ENCODE measurements at places on chromosomes 11 and 22. TPM values are rescaled to one million over a fixed set of nuclear protein-coding genes. Genes with fewer than 3 reads are reported as not detected.
A peak's percentile ranks its signal among the peaks of the same experiment; 100 is the strongest.

GLB1L3 gene
- not detected for total RNA-seq

GRCh38 chr11:34439610-34440198, 970 bp downstream of the CAT start:
- peak overlapping the region; percentile 82 for H3K4me3 ChIP-seq
- peak overlapping the region; percentile 75 for H3K27ac ChIP-seq

- H3K27me3 ChIP-seq = no peaks in the 10 kb centered on the region
- no peak overlapping the region for H3K27ac ChIP-seq
- no peak for DNase-seq
- no peak overlapping the region for H3K4me3 ChIP-seq
Measured at GRCh38 chr22:44698531-44699421, 3.2 kb upstream of the PRR5 start.

DDI1 gene
- not detected for total RNA-seq

DNA sequence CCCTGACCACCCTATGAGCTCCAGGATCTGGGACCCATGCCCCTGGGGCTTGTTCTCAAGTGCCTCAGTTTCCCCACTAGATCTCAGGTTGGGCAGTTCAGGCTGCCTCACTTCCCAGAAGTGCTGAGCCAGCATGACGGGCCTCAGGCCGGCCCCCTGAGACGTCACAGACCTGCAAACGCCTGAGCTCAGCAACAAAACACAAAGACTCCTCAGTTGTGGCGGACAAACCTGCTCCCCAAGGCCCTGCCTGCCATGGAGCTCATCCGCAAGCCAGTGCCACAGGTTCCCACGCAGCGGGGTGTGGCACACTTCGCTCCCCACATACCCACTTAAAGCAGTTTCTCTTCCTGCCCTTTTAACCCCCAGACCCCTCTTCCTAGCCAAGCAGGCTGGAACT, 45.2 kb downstream of the NECTIN1 start:
- no peak overlapping the region for H3K4me3 ChIP-seq
- H3K36me3 ChIP-seq = no peaks in the 10 kb centered on the region
- no peaks in the 10 kb centered on the region for H3K27me3 ChIP-seq
- H3K4me1 ChIP-seq = no peaks in the 10 kb centered on the region

DNA sequence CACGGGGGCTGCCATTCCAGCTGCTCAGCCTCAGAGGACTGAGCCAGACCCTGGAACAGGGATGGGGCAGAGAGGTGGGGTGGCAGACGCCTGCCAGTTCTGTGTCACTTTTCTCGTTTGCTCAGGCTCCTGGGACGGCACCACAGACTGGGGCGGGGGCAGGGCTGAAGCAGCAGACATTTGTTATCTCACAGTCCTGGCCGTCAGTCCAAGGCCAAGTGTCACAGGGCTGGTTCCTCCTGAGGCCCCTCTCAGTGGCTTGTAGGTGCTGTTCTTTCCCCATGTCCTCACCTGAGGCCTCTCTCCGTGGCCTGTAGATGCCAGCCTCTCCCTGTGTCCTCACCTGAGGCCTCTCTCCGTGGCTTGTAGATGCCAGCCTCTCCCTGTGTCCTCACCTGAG, 24.7 kb downstream of the TPCN2 start:
- DNase-seq = no peak
- H3K27ac ChIP-seq = no peak overlapping the region
- no peaks in the 10 kb centered on the region for H3K4me1 ChIP-seq
- peaks cover 3% of the 10 kb centered on the region for H3K36me3 ChIP-seq
- H3K4me3 ChIP-seq = no peak overlapping the region
- no peaks in the 10 kb centered on the region for H3K27me3 ChIP-seq

DNA sequence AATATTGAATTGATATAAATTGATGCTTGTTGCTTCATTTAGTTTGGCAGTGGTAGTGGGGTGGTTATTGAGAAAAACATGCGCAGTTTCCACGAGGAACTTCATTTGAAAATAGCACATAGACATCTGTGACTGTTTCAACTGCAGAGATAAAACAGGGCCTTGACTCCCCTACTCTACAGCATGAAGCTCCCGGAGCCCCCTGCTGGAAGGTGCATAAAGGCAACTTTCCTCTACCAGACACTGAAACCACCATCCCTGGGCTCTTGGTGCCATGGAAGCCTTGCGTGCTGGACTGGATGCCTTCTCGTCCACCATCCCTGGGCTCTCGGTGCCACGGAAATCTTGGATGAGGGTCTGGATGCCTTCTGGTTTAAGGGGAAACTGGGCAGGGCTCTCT, 195.9 kb downstream of the CSNK2A3 start:
- no peaks in the 10 kb centered on the region for H3K36me3 ChIP-seq
- H3K27me3 ChIP-seq = peaks cover 8% of the 10 kb centered on the region
- H3K4me1 ChIP-seq = no peaks in the 10 kb centered on the region
- no peak overlapping the region for H3K27ac ChIP-seq
- H3K4me3 ChIP-seq = no peak overlapping the region

- H3K27ac ChIP-seq = no peak overlapping the region
- H3K27me3 ChIP-seq = no peaks in the 10 kb centered on the region
- DNase-seq = no peak
- H3K4me3 ChIP-seq = no peak overlapping the region
- H3K4me1 ChIP-seq = no peaks in the 10 kb centered on the region
Measured at GRCh38 chr22:21929253-21929652, 23.4 kb downstream of the PPM1F start.

DNA sequence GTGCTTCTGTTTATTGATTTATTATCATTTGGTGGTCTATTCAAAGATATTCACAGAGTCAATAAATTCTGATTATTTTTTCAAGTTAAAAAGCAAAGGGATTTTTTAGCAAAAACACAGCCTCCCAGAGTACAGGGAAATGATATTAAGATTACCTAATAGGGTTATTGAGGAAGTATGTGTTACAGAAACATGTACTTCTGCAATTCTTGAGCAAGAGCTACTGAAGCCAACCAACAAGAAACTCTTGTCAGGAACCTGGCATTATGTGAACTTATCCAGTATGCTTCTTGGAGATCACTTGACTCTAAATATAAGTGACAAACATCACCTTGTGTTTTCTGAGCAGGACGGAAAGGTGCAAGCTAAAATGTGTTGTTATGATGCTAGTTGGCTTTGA, 42.0 kb upstream of the CARD18 start:
- no peaks in the 10 kb centered on the region for H3K36me3 ChIP-seq
- H3K4me1 ChIP-seq = no peaks in the 10 kb centered on the region
- DNase-seq = no peak
- no peaks in the 10 kb centered on the region for H3K27me3 ChIP-seq
- no peak overlapping the region for H3K4me3 ChIP-seq

- H3K4me1 ChIP-seq = peaks cover 10% of the 10 kb centered on the region
- peaks cover 10% of the 10 kb centered on the region for H3K27me3 ChIP-seq
Measured at GRCh38 chr11:130403271-130403804, 25.1 kb downstream of the ADAMTS8 start.

DEFB131B gene
- total RNA-seq = not detected

DNA sequence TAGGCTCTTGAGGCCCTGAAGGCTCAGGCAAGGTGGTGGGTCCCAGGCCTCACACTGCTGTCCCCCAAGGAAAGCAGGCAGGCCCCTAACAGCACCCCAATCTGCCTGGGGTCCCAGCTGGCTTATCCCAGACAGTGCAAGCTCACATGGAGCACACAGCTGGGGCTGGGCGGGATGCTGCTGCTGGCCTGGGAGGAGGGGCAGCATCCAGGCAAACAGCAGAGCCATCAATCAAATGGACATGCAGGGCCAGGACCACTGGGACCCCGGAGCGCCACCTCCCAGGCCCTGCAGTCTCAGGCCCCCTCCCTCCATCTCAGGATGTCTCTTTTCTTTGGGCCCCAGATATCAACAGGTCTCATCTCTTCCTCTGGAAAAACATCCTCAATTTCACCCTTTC, 140.3 kb downstream of the BRD1 start:
- H3K36me3 ChIP-seq = no peaks in the 10 kb centered on the region
- H3K4me1 ChIP-seq = no peaks in the 10 kb centered on the region
- no peaks in the 10 kb centered on the region for H3K27me3 ChIP-seq
- no peak overlapping the region for H3K27ac ChIP-seq
- no peak for DNase-seq
- H3K4me3 ChIP-seq = no peak overlapping the region

GRCh38 chr11:16402654-16403447, 46.5 kb upstream of the SOX6 start:
- DNase-seq = no peak
- no peaks in the 10 kb centered on the region for H3K27me3 ChIP-seq
- no peak overlapping the region for H3K27ac ChIP-seq
- no peaks in the 10 kb centered on the region for H3K36me3 ChIP-seq

SLN gene
- total RNA-seq = not detected

- no peaks in the 10 kb centered on the region for H3K36me3 ChIP-seq
- H3K27ac ChIP-seq = no peak overlapping the region
- no peak overlapping the region for H3K4me3 ChIP-seq
- no peak for DNase-seq
Measured at GRCh38 chr11:75534259-75535069, 8.7 kb upstream of the GDPD5 start.

DNA sequence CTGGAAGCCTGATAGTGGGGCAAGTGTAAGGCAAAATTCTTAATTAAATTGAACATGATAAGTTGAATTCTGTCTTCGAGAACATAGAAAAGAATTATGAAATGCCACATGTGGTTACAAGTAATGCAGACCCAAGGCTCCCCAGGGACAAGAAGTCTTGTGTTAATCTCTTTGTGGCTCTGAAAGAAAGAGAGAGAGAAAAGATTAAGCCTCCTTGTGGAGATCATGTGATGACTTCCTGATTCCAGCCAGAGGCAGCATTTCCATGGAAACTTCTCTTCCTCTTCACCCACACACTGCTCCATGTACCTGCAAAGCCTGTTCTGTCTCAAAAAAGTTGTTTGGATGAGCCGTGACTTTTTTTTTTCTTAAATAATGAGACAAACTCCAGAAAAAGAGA, 1.9 kb upstream of the TYR start:
- H3K36me3 ChIP-seq = no peaks in the 10 kb centered on the region
- no peaks in the 10 kb centered on the region for H3K4me1 ChIP-seq

GRCh38 chr11:9651481-9651880, 12.4 kb upstream of the SWAP70 start:
- peaks cover 15% of the 10 kb centered on the region for H3K4me1 ChIP-seq
- no peak overlapping the region for H3K27ac ChIP-seq
- no peak for DNase-seq
- H3K4me3 ChIP-seq = no peak overlapping the region

DNA sequence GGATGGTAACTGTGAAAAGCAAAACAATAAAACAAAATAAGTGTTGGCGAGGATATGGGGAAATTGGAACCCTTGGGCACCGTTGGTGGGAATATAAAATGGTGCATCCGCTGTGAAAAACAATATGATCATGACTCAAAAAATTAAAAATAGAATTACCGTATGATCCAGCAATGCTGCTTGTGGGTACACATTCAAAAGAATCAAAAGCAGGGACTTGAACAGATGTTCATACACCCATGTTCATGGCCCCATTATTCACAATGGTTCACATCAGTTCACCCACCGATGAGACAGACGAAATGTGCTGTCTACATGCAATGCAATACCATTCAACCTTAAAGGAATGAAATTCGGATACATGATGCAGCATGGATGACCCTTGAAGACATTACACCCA, 1.2 kb upstream of the DERL3 start:
- DNase-seq = no peak
- peaks cover 54% of the 10 kb centered on the region for H3K4me1 ChIP-seq
- no peak overlapping the region for H3K27ac ChIP-seq
- H3K4me3 ChIP-seq = no peak overlapping the region

DNA sequence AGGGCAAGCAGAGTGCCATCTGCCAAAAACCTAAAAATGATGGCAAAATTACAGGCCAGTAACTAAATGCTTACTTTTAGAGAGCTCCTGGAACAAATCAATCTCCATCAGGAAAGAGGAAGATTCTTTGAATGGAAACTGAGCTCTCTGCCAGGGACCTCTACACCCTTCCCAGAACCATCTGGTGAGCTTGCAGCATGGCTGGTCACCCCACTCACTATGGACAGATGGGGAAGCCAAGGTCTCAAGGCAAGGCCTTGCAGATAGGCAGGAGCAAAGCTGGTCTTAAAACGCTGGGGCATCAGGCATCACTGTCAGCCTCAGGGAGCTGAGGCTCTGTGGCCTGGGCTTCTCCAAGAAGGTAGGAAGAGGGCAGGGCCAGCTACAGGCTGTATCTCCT, 36.2 kb downstream of the SERGEF start:
- no peaks in the 10 kb centered on the region for H3K27me3 ChIP-seq
- no peaks in the 10 kb centered on the region for H3K36me3 ChIP-seq
- no peak for DNase-seq
- no peak overlapping the region for H3K4me3 ChIP-seq
- H3K4me1 ChIP-seq = no peaks in the 10 kb centered on the region

JRKL gene
- 12.5 TPM for total RNA-seq

GRCh38 chr22:36084717-36085116, 56.1 kb upstream of the RBFOX2 start:
- no peak for DNase-seq
- H3K27ac ChIP-seq = no peak overlapping the region
- no peaks in the 10 kb centered on the region for H3K27me3 ChIP-seq
- no peaks in the 10 kb centered on the region for H3K4me1 ChIP-seq
- no peaks in the 10 kb centered on the region for H3K36me3 ChIP-seq

DNA sequence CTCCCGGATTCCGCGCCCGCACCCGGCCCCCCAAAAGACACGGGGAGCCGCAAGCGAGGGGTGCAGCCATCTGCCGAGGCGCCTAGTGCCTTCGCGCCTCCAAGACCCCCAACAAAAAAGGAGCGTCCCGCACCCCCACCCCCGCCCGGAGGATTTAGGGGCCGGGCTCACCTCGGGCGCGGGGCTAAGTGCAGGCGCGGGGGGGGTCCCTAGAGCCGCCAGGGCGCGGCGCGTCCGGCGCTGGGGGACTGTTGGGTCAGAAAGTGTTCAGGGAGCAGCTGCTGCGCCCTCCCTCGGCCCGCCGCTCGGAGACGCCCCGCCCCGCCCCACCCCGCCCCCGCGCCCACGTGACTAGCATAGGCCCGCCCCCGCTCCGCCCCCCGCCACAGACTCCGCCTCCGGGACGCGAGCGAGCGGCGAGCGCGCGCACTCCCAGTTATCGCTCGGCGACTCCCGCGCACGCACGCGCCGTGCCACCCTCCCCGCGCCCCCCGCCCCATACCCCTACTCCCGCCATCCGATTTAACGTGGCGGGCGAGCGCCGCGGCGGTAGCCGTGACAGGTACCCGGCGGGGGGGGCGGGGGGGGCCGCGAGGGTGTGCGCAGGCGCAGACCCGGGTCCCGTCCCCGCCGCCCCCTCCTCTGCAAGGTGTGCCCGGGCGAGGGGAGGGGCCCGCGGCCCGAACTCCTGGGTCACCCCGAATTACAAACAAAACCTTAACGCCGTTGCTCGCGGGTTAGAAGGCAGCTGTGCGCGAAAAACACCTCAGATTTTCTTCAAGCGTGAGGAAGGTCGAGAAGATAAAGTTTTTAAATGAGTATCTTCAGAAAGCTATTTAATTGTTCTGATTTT, 56.2 kb downstream of the KCNJ4 start:
- H3K4me3 ChIP-seq = peak overlapping the region; percentile 61
- no peaks in the 10 kb centered on the region for H3K27me3 ChIP-seq
- DNase-seq = peak; percentile 87
- H3K27ac ChIP-seq = peak overlapping the region; percentile 86
- peaks cover 28% of the 10 kb centered on the region for H3K4me1 ChIP-seq

DNA sequence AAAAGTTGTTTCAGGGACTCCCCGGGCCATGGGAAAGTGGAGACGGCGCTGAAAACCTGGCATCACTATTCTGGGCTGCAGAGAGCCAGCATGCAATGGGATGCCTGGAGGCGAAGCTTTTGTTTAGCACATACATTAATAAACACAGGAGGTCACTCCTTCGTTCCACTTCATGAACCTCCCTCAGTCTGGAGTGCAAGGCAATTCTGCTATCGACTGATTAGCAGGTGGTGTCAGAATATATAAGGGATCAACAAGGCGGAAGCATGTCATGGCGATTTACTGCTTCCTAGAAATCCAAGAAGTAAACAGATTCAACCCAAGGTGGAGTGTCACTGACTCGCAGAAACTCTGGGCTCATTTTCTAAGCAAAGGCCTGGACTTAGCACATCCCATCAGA, 45.4 kb upstream of the MN1 start:
- H3K27me3 ChIP-seq = no peaks in the 10 kb centered on the region
- no peak overlapping the region for H3K27ac ChIP-seq
- no peak overlapping the region for H3K4me3 ChIP-seq
- DNase-seq = no peak
- H3K36me3 ChIP-seq = no peaks in the 10 kb centered on the region
